ENCODE measurements at places on chromosomes 7 and 10.

- no peak for DNase-seq
Measured at GRCh38 chr10:78327778-78328591, 294.3 kb downstream of the RPS24 start.

DNA sequence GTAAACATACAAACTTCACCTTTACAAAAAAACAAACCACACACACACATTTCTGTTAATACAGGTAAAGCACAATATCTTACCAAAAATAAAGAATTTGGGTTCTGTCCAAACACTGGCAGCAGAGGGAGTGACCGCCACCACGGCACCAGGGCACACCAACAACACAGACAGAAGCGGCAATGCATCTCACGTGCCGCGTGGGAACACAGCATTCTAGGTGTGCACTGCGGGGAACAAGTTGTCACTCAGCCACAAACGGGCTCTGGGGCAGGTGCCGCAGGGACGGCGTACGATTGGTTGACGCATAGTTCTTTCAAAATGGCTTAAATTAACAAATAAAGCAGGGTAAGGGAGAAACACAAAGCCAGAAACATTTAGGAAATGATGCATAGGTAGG is 22.3 kb downstream of the PDGFA start:
- DNase-seq = no peak

DNA sequence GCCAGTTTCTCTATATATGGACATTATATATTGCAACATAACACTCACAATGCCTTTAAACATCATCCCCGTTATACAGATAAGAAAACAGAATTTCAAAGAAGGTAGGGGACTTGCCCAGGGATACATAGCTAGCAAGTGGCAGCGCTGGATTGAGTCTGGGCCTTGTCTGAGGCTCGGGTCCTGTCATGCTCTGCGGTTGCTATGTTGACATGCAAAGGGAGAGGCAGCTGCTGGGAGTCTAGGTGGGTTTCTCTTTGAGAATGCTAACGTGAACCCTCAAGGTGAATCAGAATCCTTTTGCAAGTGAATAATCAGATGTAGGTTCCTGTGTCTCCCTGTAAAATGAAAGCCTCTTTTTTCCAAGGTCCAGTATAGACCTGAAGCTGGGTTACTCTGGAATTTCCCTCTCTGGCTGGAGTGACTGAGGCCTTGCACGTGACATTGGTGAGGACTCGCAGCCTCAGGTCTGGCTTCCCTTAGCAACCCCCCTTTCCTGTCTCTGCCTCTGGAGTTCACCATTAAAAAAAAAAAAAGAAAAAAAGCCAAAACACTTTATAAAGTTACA is 38.9 kb downstream of the TCF7L2 start:
- no peak for DNase-seq

GRCh38 chr7:129494041-129494440 is 8.3 kb upstream of the SMKR1 start:
- no peak for DNase-seq

DNA sequence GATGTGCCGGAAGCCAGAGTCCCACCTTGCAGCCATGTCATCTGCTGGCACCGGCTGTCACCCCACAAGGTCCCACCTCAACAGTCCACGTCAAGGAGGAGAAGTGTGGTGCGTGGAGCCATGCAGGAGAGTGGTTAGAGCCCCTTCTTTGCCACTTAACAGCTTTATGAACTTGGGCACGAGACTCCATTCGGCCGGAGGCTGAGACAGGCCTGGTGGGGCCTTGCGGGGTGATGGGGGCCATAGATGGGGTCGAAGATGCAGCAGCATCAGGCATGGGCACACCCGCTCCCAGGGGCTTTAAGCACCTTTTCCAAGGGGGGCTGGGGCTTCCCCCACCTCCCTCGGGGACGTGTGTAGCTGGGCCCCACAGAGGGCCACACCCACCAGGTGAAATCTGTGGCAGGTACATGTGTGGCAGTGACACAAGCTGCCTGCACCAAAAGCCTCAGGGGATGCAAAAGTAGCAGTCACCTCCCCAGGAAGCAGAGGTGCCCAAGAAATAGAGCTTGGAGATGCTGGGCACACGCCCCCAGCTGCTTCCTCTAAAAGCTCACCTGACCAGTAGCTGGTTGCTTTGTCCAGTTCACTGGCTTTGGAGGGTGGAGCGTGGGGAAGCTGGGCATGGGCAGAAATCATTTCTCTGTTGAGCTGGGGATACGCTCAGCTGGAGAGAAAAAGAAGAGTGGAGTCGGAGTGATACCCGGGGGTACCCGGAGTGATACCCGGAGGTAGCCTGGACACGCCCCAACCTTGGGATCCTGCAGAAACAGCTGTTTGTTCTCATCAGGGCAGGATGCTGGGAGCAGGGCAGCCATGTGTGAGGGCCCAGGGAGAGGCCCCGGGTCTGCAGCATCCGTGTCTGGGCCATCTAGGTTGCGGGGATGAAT is 199.8 kb downstream of the EBF3 start:
- no peak for DNase-seq

DNA sequence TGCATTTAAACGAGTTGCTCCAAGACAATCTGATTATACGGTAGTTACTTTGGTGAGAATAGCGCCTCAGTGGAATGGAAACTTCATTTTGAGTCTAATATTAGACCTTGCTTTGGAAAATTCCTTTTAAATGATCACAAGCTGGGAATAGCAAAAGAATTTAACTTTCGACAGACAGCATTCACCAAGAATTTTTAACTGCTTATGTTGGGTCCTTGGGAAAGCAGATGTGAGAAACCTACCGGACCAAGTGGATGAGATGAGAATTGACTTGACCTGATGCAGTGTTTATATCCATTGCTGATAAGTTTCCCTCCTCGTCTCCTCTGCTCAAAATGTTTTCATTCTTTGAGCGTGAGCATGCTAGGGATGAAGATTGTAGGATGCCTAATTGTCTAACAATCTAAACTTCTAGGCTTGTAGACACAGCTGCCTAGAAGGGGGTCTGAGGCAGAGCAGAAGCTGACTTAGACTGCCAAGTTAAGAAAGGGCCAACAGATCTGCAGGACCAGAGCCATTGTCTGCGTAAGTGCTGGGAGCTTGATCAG is 126.9 kb downstream of the CNNM2 start:
- DNase-seq = no peak

Data from SW 1271 (cell line).